ENCODE measurements at places on chromosomes 5 and 9.

DNA sequence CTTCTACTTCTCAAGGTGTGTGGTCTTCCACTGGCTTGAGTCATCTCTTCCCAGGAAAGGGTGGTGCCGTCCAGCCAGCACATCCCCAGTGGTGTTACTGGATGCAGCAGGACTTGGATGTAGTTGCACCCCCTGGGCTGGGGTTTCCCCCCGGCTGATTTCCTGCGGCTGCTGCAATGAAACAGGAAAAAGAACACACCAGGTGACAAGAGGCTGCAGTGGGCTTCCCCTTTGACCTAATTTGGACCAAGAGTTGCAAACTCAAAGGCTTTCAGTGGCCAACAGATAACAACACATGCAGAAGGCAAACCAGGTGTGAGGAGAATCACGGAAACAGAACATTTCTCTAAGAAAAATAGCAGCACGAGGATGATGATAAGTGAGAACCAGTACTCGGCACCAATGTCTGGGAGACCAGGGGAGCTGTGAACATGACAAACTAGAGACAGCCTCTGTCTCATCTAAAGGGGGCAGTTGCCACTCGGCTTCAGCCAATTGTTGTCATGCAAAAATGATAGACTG is 83.7 kb downstream of the PDE6A start:
- DNase-seq: peak; percentile 48

DNA sequence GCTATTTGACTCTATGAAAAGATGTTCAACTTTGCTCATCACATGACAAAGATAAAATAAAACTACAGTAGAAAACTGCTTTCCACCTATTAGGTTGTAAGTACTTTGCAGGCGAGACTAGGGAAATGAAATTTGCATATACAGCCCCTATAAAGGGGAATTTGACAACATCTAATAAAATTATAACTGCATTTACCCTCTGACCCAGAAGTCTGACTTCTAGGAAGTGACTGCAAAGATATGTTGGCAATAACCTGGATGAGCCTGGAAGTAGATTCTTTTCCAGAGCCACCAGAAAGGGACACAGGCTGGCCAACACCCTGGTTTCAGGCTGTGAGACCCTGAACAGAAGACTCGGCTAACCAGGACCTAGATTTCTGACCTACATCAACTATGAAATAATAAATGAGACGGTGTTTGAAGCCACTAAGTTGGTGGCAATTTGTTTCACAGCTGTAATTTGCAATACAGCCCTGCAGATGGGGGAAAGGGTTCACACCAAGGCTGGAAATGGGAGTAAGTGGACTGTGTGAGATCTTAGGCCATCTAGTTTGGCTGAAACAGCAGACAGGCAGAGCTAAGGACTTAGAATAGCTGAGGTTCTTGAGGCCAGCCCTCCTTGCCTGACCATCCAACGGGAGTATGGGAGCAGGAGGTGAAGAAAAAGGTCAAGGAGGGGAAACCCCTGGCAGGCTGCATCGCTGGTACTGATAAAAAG is 106.6 kb downstream of the SIL1 start:
- DNase-seq: no peak

DNA sequence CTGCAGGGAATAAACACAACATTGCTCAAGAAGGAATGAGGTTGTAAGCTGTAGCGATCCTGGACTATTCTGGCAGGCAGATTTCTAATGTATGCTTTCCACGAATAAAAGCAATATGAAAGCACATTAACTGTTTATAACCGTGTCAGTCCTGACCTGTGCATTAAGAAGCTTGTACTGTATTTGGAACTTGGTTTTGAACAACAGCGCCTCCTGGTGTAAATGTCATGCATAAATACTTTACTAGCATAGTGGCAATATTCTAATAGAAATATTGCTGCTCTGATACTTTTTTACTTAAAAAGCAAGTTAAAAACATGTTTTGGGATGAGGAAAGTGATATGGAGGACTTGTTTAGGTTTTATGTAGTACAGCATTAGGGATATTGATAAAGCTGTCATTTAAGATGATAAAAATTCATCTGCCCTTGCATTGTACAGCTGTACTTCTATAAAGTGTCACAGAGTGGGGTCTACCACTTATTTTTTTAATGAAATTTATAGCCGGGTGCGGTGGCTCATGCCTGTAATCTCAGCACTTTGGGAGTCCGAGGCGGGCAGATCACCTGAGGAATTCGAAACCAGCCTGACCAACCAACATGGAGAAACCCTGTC is 70.7 kb upstream of the GNE start:
- DNase-seq: peak; percentile 76

GRCh38 chr9:27117489-27118135 is 8.6 kb downstream of the TEK start:
- DNase-seq: no peak

- no peak for DNase-seq
These were observed 168.3 kb upstream of the OTULINL start for GRCh38 chr5:14413331-14413750.

Data from B cell (primary cell).